Activated CD4-positive, CD25-positive, alpha-beta regulatory T cell treated with anti-CD3 and anti-CD28 coated beads, Interleukin-2, amount 50 U/mL, for 16 hours (primary cell): ENCODE measurements at places on chromosomes 13 and 19.

- DNase-seq = no peak
Measured at GRCh38 chr19:48613852-48614435, 932 bp downstream of the FAM83E start.

DNA sequence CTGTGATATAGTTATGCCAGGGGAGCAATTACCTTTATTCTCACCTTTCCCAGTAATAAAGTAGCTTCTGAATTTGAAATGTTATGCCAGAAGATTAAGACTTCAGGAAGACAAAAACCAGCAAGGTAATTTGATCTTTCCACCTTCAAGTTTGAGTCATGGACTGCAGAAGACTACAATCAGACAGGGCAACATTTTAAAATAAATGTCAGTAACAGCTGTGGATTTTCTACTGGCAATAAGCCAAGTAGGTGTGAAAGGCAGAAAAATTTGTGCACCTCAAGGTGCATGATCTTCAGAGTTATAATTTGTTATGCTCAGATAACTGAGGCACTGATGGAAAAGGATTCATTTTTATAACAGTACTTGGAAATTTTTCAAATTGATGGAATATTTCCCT lies 54.9 kb downstream of the SLITRK1 start:
- no peak for DNase-seq

GRCh38 chr19:31113293-31113692 lies 235.9 kb downstream of the TSHZ3 start:
- DNase-seq = no peak

DNA sequence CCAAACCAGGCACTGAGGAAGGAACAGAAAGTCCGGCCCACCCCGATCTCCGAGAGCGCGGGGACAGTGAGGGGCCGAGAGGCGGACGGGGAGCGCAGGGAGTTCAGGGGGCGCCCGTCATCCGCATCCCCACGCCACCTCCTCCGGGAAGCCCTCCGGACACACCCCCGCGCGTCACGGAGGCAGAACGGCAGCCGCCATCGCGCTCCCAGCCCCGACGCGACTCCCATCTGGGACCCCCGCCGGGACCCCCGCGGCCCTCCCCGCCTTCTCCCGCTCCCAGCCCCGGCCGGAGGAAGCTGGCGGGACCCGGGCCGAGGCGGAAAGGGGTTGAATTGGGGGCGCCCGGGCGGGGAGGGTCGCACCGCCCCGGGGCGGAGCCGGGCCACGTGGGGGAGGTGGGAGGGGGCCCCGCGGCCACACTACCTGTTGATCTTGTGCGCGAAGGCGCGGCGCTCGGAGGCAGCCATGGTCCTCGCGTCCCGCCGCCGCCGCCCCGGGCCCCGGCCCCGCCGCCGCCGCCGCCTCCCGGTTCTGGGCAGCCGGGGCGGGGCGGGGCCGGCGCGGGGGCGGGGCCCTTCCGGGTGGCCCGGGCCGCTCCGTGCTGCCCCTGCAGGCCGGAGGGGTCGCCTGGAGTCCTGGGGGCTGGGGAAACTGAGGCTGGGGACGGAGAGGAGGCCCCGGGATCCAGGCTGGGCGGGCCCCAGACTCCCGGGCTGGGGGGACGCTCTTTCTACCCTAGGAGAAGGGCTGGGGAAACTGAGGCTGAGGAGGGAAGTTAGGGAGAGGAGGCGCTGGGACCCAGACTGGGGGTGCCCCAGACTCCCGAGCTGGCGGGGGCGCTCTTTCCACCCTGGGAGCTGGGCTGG lies at the start of gene DOCK6:
TSS of gene DOCK6 (minus strand) at position 554 of the 869 bp plus-strand sequence. CDS start at position 470, 84 bp downstream.
- no peak for DNase-seq

GRCh38 chr19:15330801-15331418 lies 1.4 kb downstream of the BRD4 start:
- no peak for DNase-seq

- no peak for DNase-seq
Measured at GRCh38 chr13:101265934-101266333, 150.4 kb downstream of the NALCN start.

DNA sequence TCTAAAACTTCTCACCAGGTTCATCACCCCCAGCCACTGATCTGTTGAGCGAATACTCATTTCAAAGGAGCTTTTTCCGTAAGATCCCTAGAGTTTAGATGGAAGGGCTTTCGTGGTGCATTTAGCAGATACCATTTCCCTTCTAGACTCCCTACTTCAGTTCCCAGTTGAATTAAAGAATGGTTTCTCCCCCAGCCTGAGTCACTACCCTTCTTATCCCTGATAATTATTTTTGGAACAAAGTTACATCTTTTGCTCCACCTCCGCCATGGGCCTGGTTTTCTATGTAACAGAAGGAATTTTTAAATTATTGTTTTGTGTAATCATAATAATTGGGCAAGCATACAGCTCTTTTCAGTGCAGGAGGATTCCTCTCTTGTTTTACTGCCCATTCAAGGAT lies 22.0 kb downstream of the USPL1 start:
- no peak for DNase-seq

- no peak for DNase-seq
Measured at GRCh38 chr13:43244481-43244880, 221.1 kb downstream of the DNAJC15 start.
